Stimulated activated CD8-positive, alpha-beta memory T cell treated with anti-CD3 and anti-CD28 coated beads, Interleukin-2, amount 100 ng/mL, for 48 hours (primary cell): ENCODE measurements at places on chromosomes 12 and 14.

DNA sequence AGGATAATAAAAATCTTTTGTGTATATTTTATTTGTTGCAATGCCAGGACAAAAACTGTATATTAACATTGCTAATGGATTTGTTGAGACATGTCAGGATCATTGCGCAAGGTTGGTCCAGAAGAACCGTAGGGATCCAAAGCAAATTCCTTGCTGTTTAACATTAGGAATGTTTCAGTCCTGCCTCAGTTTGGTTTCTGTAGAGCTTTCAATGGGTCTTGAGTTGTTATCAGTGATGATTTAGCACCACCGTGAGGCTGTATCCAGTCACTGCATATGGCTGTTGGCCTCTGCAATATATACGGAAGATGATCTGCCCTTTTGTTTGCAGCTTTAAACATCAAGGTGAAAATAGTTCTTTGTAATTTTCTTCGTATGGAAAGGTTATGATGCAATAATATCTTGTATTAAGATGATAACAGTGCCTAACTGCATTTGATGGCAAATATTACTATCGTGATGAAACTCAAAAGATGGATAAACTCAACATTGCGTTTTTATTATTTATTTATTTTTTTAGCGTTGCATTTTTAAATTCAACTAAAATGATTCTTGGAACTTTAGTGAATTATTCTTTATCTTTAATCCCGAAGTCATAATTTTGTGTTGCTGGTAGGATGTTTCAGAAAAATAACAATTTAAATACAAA, 231.2 kb downstream of the AKAP6 start:
- no peak for DNase-seq

GRCh38 chr12:111519083-111519482, 80.0 kb downstream of the ATXN2 start:
- DNase-seq: no peak

DNA sequence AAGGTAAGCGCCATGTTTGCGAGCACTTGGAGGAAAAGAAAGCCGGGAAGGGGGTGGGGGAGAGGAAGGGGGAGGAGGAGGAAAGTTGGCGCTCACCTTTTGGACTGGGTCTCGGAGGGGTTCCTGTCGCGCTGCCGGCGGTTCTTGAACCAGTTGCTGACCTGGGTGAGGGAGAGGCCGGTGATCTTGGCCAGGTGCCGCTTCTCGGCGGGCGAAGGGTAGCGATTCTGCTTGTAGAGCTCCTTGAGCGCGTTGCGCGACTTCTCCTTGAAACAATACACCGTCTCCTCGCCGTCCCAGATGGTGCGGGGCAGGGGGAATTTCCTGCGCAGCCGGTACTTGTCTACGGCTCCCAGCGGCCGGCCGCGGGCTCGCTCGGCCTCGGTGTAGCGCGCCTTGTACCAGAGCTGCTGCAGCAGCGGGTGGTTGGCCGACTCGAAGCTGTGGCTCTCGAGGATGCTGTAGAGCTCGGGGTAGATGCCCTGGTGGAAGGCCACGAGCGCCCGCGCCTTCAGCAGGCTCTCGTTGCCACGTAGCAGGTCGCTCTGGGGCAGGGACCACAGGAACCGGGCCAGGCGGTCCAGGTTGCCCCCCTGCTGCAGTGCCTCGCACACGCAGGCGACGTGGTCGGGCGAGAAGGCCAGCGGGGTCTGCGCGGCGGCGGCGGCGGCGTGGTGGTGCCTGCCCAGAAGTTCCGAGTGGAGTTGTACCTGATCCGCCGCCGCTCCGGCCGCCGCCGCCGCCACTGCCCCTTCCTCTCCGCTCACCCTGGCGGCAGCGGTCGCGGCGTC, 840 bp downstream of the SIX4 start:
- DNase-seq: no peak

DNA sequence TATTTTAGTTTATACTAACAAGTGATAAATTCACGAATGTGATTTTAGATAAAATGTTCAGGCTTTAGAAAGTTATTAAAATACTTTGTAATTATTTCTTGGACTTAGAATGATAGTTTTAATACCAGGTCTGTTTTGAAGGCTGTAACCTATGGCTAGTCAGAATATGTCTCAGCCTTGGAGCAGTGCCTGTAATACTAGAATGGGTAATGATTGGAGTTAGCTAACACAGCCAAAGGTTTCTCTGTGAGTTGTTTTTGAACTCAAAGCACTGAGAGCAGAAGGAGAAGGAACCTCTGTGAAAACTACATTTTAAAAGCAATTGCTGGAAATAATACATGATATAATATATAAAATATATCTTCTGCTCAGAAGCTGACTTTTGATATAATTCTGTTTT, 110.1 kb downstream of the TMEM117 start:
- DNase-seq: no peak

DNA sequence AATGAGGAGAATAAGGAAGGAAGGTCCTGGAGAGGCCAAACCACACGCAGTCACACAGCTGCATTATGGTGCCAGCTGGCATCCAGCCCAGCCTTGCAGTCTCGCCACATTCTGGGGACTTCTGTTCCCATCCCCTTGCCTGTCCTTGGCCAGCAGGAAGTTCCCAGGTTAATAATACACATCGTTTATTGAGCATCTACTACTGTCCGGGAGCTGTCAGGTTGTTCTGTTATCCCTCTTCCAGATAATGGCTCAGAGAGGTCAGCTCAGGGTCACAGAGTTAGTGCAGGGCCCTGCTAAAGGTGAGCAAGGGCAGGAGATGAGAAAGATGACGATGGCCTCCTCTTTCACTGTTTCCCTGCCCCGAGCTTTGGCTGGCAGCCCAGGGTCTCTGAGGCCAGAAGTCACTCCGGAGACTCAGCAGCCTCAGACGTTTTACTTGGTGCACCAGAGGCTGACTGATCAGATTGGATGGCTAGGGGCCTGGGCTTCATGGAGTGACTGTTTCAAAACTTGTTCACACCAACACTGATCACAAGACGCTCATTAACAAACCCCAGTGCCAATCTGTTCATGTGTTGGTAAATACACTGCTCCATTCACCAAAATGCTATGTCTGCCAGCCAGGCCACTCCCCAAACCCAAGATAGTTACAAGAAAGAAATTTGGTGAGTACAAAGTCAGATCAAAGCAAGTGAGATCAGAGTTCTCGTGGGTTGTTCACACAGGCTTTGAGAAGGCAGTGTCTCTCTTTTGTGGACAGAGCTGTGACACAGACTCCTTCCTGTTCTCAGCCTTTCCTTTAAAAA, 79.2 kb downstream of the B4GALNT3 start:
- DNase-seq: no peak
